ENCODE measurements at places on chromosomes 2 and 18.

DNA sequence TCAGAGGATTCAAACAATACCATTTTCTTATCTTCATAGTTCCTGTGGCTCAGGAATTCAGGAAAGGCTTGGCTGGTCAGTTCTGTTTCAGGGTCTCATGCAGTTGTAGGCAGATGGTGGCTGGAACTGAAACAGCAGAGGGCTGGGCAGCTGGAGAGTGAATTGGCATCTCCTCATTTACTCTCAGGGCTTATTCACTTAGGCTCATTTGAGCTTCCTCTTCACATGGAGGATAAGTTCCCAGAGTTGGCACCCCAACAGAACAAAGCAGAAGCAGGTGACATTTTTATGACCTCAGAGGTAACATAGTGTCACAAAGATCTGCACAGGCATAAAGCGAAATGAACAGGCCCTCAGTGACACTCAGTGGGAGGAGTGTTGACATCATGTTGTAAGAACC is 66.1 kb downstream of the RBBP8 start:
- no peak for DNase-seq

- no peak for DNase-seq
Measured at GRCh38 chr2:61277756-61278155, 115.8 kb downstream of the C2orf74 start.

- no peak for DNase-seq
Measured at GRCh38 chr18:11283479-11284161, 134.3 kb upstream of the PIEZO2 start.

DNA sequence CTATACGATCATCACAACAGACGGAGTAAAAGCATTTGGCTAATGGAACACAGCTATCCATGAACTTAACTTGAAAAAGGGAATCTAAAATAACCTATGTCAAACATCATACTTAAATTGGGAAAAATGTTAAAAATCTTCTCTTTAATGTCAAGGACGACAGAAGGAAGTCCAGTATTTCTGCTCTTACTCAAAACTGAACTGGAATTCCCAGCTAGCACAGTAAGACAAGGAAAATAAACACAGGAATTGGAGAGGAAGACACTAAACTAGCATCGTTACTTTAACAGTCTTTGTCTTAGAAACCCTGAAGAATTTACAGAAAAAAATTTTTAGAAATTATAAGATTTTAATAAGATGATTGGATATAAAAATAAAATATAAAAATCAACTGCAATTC is 112.6 kb downstream of the HDAC4 start:
- DNase-seq = no peak

GRCh38 chr2:220123751-220124150 is 496.3 kb downstream of the SLC4A3 start:
- DNase-seq = no peak

GRCh38 chr2:233429175-233429897 is 75.0 kb downstream of the DGKD start:
- no peak for DNase-seq

DNA sequence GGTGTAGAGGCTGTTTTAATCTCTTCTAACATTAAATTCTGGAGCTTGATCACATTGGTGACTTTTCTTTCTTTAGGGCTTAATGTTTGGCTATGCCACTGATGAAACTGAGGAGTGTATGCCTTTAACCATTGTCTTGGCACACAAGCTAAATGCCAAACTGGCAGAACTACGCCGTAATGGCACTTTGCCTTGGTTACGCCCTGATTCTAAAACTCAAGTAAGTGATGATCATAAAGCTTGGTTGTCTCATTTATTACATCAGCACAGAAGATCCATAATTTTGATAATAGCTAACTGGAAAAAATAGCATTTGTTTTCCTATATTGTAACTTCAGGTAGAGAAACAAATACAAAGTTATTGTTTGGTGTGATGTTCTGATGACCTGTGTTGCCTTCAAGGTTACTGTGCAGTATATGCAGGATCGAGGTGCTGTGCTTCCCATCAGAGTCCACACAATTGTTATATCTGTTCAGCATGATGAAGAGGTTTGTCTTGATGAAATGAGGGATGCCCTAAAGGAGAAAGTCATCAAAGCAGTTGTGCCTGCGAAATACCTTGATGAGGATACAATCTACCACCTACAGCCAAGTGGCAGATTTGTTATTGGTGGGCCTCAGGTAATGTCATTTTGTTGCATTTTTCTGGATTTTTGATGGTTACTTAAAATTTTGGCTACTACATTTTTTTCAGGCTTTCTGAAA is 2.9 kb downstream of the MAT2A start:
- no peak for DNase-seq

GRCh38 chr2:19419211-19419880 is 60.9 kb upstream of the OSR1 start:
- no peak for DNase-seq

DNA sequence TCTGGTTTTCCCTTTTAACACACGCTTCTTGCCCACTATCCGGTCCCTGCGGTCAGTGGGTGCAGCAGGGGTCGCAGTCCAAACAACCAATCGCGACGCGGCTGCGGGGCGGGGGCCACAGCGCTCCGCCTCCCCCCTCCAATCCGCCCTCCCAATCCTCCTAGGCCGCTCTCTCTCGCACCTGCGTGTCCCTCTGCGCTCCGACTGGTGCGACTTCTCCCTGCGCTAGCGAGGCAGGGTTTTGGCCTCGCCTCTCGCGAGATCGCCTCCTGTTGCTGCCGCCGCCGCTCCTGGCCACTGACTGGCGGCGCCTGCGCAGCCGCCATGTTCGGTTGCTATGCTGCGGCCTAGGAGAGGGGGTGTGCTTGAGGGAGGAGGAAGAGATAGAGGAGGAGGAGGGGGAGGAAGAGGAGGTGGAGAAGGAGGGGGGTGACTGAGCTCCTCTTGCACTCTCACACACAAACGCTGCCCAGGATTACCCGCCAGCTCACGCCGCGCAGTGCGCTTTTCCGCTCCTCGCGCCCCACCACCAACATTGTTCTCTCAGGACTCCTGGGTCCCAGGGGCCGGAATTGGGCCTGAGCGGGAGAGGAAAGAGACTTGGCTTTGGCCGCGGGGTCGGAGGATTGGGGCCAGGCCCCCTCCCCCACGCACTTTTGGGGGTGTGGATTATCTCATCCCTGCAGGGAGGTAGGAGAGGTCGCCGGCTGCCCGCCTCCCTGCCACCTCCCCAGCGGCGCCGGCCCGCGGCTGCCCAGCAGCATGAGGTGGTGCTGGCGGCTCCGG is at the start of gene PTPN4:
Gene PTPN4 (plus strand): TSS at position 472 of the 786 bp plus-strand sequence. CDS start 49,932 bp downstream, outside the sequence.
- DNase-seq = peak; percentile 93
